ENCODE measurements at places on chromosomes 1 and 21.
A peak's percentile ranks its signal among the peaks of the same experiment; 100 is the strongest.

DNA sequence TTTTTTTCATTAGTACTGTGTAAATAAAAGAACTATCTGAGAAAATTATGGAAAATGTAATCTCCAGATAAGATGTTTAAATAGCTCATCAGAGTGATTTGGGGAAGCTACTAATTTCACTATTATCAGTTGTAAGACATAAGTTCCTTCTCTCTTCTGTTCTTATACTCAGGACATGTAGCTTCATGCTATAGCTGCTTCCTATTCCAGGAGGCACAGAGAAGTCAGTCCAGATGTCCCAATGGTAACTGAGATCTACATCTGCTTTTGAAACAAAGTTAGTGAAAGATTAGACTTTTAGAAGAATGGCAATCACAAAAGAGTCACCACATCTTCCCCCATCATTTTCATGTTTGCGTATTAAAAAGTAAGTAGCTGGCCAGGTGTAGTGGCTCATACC, 5.6 kb downstream of the MAP3K21 start:
- no peak for DNase-seq

DNA sequence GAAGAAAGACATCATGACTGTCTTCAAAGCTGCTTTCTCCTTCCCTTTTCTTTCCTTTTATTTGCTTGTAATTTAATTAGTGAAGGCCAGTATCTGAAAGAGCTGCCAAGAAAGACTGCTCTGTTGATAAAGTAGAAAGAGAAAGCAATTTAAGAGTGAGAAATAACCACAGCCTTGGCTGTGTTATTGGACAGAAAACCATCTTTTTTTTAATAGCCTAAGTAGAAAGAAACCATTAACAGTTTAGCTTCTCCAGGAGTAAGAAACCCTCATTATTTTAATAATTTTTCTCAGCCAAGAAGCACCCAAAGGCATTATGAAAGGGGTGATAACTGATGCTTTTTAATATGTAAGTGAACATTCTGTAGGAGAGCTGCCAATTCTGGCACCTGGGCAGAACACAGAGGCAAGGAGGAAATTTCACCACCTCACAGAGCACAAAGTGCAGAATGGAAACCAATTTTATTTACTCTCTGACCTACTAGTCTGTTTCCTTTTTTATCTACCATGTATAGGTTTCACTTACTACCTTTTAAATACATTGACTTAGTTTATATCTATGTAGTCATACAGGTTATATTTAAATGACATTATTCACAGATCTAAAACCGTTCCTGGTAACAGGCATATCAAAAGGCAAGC, 703.2 kb downstream of the MRPL39 start:
- DNase-seq = no peak

DNA sequence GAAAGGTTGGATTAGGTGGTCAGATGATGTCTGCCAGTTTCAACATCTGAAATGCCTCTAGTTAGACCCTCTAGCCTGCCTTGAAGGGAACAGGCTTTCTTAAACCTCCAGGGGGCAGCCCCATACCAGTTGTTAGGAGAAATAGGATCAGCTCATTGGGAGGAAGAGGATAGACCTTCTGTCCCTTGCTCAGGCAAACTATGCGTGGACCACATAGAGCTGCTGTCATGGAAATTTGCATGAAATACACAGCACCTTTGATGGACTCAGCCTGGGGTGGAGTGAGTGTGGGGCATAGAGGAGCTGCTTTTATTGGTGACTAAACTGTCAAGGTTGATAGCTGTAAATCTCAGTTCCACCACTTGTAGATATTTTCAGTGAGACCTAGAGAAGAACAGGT, 38.4 kb upstream of the SPAG17 start:
- DNase-seq = no peak

DNA sequence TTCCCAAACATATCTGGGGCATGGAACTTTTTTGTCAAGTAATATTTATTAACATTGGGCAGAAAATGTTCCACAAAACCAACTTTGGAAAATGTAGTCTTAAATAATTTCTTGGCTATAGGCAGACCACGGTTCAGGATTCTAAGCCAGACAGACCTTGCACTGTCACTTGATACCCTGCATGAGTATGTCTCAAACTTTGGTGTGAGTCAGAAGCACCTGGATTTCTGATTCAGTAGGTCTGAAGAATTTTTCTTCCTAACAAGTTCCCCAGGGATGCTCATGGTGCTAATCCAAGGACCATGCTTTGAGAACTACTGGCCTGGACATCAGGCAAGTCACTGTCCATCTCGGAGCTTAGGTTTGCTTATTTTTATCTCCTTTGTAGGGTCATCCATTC, 562.0 kb downstream of the PLPP3 start:
- no peak for DNase-seq

GRCh38 chr1:245016700-245017099, 138.1 kb upstream of the KIF26B start:
- DNase-seq = peak; percentile 48

DNA sequence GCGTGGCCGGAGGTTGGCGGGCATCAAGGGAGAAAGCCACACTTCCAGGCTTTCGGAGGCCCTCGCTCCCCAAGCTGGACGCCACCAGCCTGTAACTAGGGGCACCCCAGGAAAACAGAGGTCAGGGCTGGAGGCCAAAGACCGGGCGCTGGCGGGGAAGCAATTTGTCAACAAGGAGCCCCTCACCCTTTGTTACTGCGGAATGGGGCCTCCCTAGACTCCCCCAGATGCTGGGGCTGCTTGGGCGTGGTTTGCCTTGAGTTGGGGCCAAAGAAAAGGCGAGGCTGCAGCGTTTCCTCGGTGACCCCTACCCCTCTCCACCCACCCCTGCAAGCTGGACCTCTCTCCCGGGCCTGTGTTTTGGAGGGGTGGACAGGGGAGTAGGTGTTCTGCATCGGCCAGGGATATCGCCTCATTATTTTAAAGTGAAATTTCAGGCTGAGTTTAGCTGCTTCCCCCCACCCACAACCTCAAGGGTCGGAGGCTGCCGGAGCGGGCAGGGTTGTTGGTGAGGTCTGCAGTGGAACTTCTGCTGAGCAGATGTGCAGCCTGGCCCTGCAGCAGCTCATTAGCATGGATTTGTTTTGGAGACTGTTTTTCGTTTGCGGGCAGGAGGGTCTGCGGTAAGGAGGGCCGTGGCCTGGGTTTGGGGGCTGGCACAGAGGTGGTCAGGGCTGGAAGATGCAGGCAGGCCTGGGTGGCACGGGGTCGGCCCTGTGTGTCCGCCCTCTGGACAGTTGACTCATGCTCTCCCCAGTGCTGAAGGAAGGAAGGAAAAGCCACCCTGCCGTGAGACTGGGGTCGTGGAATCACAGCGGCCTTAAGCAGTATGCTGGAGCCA, 1.5 kb downstream of the NBL1 start:
- DNase-seq = no peak

- DNase-seq = no peak
Measured at GRCh38 chr1:227929751-227930472, 17.8 kb downstream of the WNT9A start.

- DNase-seq = no peak
Measured at GRCh38 chr1:200435200-200435780, 25.5 kb upstream of the ZNF281 start.

GRCh38 chr1:62234688-62235087, 40.0 kb downstream of the L1TD1 start:
- DNase-seq = no peak

- no peak for DNase-seq
Measured at GRCh38 chr1:66328896-66329295, 205.1 kb upstream of the SGIP1 start.

GRCh38 chr1:81801651-81802456, 1.1 kb downstream of the ADGRL2 start:
- no peak for DNase-seq

GRCh38 chr1:195618287-195618686, 990.0 kb downstream of the KCNT2 start:
- no peak for DNase-seq

DNA sequence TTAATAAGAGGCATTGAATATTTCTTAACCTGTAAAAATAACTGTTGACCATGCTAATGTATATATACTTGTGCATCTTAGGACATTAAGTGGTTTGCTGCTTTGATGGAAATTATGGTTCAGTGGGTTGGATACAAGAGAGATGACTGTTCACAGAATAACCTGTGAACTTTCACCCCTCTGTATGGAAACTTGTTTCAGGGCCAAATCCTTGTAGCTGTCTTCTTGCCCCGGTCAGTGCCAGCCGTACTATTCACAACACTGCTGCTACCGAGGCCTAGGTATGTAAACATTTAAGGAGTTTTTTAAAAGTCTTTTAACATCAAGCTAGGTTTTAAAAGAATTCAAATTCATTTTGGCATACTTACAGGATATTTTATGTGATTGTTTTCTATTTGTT, 16.1 kb downstream of the DONSON start:
- no peak for DNase-seq
